ENCODE measurements at places on chromosomes 7 and 10.

GRCh38 chr7:71652510-71652909, 520.6 kb downstream of the GALNT17 start:
- no peak for DNase-seq

GRCh38 chr7:129923709-129924108, 29.1 kb downstream of the UBE2H start:
- no peak for DNase-seq

DNA sequence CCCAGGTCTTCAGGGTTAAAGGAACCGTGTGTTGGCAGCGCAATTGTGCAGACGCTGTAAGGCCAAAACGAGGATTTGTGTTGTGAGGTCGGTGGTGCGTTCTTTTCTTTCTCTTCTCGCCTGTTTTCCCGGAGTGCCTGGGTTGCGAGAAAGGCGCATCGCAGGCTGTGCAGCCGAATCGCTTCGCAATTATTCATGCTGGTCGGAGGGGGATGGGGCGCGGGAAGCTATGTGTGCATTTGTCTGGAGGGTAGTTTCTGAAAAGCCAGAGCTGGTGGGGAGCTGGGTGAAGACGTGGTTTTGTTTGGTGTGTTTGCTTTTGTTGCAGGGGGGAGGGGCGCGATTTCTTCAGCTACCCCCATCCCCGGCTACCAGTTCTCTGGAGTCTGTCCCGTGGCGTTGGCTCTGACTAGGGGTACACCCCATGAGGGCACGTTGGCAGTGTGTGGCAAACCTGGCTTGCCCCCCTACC, 2.1 kb downstream of the MXI1 start:
- DNase-seq, result no peak

GRCh38 chr7:151039850-151040548, 8.3 kb upstream of the ASIC3 start:
- DNase-seq, result no peak

DNA sequence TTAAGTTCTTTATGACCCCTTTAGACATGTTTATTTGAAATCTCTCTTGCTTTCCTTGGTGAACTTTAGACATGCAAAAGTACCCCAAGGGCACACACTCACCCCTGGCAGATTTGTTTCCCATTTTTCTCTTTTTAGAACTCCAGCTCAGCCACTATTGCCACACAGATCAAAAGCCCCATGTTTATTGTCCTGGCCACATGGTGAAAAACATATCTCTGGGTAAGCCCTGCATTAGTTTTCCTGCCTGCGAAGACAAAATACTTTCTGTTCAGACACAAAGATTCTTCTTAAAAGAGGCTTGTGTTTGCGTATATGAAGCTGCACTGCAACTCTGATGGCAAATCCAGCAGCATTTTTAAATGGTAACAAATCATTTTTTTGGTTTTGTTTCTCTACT, 200.0 kb downstream of the POLR1F start:
- no peak for DNase-seq

Data from NCI-H2171 (cell line).